ENCODE measurements at places on chromosomes 2 and 18. TPM values are rescaled to one million over a fixed set of nuclear protein-coding genes. Genes with fewer than 3 reads are reported as not detected.

- DNase-seq: no peak
Measured at GRCh38 chr2:8623958-8624591, 57.8 kb upstream of the ID2 start.

DNA sequence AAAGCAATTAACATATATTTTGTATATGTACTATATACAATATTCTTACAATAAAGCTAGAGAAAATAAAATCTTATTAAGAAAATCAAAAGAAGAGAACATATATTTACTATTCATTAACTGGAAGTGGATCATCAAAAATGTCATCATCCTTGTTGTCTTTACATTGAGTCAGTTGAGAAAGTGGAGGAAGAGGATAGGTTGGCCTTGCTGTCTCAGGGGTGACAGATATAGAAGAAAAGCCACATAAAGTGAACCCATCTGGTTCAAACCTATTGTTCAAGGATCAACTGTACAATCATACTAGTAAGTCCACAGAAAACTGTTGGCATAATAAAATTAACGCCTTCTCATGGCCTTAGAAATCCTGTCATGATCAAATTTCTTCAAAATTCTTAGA lies 26.6 kb downstream of the SESTD1 start:
- no peak for DNase-seq

DNA sequence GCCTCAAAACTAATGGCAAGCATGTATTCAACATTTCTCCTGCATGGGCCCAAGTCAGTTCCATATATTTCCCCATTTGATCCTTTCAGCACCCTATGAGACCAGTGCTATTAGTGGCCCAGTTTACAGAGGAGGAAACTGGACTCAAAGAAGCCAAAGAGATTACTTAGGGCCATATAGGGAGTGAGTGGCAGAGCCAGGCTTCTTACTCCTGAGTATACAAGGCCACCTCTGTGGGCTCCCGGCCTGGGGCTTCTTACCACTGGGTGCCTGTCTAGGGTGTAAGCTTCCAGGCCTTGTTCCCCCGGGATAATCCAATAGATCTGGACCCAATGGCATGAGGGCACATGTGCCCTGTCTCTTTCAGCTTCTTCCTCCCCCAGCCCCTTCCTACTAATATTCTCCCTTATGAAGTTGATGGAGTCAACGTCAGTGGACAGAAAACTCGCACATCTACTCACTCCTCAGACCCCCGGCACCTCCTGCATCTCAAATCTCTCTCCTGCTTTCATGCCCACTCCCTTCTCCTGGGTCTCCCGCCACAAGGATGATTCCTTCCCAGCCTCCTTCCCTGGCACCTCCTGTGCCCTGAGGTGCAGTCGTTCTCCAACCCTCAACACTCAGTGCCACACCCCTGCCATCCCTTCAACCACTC lies 222.6 kb downstream of the ANAPC1 start:
- DNase-seq: no peak

- DNase-seq: no peak
Measured at GRCh38 chr2:237159006-237159911, 73.6 kb downstream of the COPS8 start.

DNA sequence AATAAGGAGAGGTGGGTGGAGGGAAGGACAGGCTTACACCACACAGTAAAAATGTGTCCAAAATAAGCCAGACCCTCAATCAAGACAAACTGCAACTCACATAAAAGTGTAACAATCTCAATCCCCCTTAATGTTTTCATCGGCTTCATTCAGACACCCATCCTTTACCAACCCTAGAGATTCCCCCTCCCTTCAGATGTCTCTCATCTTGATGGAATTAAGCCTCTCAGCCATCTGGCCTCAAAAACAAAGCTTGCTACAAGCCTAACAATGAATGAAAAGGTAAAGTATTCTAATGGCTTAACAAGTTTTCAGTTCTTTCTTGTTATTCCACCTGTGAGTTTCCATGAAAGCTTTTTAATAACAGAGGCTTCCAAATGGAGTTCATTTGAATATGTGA lies 5.2 kb downstream of the RTTN start:
- DNase-seq: no peak

DNA sequence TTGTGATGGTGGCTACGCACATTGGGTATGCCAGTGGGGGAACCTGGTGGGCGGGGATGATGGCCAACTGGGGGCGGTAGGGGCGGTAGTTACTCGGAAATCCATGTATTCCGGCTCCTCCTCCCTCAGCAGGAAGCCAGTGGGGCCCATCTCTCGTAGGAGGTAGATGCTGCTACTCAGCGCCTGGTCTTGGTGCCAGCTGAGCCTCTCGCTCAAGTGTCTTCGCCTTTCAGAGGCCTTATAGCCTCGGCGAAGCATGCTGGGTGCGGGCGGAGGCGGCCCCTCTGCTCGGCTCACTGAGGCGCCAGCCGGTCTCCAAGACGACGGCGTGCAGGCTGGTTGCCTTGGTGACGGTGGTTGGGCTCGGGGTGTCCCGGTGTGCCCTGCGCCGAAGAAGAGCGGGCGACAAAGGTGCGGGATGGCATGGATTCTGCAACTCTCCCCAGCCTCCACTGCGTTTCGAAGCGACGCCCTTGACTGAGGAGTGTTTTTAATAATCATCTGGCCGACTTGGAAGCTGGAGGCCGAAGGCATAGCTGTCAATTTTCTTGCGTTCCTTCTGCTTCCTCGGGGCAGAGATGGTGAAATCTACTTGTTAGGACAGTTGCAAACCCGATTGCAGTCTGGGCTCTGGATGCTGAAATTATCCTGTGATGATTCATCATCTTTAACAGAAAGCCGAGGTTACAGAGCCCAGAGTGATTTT lies at the start of gene ZSWIM2:
ZSWIM2 (minus strand) TSS at position 298 of the 706 bp plus-strand sequence; CDS start at position 258, 40 bp downstream.
- peak; percentile 19 for DNase-seq

DNA sequence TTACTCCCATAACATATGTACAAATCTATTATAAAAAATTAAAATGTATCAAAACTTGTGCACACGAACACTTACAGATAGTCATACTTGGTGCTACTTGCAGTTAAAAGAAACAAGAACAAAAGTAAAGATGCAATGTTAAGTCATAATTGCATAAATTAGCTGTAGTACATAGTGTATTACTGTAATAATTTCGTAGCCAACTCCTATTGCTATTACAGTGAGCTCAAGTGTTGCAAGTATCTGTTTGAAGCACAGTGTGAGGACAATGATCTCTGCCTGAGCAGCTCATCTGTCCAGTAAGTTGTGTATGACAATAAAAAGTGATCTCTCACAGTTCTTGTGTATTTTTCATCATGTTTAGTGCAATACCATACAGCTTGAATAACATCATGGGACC lies 7.5 kb upstream of the SERPINB13 start:
- DNase-seq: no peak

DNA sequence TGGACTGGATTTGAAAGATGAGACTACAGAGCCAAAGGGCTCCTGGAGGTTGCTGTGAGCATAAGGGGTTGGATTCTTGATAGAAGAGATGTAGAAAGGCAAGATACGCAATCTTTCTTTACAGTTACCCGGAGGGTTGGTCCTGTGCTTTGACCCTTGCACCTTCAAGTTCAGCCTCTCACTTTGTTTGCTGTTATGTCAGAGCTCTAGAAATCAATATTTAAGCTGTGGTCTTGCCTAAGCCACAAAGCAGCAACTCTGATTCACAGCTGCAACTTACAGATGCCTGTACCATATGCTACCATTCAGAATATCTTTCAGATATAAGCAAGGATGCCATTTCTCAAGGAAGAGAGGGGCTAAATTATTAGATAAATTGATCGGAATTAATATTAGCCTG lies 943.1 kb upstream of the LRRTM1 start:
- no peak for DNase-seq

GRCh38 chr2:29249666-29250253 lies 134.5 kb downstream of the CLIP4 start:
- no peak for DNase-seq

DNA sequence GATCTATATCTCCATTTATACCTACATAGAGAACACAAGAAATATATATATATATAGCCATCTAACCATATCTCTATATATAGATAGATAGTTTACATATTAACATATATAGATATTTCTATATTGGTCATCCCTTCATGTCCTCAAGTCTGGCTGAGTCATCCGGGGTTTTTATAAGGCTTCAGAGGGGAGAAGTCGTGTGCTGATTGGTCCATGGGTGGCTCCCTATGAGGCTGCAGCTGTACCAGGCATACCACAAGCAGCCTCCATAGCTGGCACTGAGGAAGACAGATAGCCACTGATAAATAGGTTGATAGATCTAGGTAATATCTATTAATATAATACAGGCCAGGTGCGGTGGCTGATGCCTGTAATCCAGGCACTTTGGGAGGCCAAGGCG lies 618.3 kb upstream of the SETBP1 start:
- DNase-seq: no peak

- no peak for DNase-seq
Measured at GRCh38 chr2:38218591-38218991, 142.6 kb upstream of the CYP1B1 start.

- DNase-seq: no peak
Measured at GRCh38 chr2:223314811-223315210, 262.8 kb downstream of the KCNE4 start.

DNA sequence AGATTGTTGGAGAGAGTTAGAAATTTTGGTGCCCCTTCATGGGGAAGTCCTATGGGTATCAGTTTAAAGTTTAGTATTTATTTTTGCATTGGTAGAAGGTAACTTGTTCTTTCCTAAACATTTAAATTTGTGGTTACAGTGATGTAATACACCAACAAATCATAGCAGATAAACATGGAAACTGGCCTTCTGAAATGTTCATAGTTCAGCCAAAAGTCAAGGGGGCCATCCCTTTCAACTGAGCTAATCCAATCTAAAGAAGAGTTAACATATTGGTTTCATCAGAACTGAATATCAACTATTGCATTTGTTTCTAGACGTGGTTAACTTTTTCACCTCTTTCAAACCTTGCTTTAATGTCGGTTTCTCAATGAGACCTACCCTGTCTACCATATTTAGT lies 46.3 kb downstream of the PPP1R1C start:
- no peak for DNase-seq

DNA sequence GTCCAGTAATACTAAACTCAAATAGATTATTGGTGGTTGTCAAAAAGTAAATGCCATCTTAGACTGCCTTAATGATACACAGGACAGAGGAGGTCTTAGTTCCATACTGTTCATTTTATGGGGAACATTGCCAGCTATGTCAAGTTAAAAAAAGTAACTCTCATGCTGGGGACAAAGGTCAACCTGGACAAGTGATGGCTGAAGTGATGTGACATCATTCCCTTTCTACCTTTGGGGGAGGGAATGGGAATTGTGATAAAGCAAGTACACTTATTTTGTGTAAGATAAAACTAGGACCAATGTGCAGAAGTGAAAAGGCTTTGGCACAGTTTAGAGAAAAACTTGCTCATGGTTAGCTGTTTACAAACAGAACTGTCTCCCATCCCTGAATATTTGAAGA lies 24.0 kb upstream of the SNORC start:
- no peak for DNase-seq

DNA sequence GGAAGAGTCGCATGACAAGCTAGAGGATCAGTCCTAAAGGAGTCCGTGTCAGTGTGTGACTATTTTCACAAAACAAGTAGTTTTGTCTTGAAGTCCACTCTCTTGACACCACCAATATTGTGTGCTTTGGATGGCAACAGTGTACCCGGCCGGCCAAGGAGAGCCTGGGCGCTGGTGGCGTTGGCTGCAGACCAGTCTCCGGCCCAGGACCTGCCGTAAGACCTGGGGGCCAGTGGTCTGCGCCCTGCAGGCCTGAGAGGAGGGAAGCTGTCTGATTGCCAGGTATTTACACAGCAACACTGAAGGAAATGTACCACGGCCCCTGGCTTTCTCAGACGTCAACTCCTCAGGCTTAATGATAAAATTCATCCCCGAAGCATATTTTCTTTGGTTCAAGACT lies 472.4 kb upstream of the SALL3 start:
- DNase-seq: no peak

GRCh38 chr18:25075331-25075730 lies 276.6 kb downstream of the ZNF521 start:
- no peak for DNase-seq

DNA sequence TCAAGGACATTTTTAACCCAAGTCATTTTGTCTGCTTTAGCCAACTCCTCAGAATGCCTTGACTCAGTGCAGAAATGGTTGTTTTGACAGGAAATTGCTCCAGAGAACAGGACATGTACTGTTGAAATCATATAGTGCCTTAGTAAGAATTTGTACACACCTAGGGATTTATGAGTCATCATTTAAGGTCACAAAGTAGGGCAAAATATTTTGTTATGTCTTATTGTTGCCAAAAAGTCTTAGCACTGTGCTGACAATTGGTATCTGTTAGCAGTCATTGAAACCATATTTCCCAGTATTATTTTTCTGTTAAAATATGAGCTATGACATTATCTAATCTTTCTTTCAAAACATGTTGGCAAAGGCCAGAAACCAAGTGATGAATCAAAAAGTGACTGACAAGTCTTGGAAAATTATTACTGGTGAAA lies 104.5 kb downstream of the OSBPL6 start:
- DNase-seq: peak; percentile 39

DNA sequence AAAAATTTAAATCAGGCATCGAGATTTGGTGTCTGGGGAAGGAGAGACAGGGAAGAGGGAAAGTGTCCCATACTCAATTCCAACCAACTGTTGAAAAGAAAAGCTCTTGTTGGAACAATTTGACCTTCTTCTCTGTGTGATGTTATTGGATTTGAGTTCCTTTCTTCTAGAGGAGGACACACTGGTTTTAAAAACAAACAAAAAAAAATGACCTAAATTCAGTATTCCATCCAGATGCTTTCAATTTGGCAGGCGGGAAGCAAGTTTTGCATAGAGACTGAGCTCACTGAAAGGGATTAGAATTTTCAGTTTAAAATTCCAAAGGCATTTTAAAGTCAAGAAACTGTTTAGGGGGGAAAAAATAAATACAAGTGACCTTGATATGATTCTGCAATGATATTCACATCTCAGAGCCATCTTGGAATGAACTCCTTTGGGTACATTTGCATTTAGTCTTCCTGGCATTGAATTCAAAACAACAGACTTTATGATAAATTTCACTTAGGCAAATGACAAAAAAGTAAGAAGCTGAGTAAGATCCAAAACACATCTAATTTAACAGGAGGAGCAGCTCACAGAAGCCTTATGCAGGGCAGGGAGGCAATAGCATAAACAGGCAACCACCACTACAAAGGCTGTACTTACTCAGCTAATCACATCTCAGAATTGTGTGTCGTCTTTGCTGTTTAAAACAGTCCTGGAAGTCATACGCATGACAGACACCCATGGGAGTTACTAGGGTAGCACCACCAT lies 126.8 kb downstream of the CDH20 start:
- DNase-seq: no peak

DNA sequence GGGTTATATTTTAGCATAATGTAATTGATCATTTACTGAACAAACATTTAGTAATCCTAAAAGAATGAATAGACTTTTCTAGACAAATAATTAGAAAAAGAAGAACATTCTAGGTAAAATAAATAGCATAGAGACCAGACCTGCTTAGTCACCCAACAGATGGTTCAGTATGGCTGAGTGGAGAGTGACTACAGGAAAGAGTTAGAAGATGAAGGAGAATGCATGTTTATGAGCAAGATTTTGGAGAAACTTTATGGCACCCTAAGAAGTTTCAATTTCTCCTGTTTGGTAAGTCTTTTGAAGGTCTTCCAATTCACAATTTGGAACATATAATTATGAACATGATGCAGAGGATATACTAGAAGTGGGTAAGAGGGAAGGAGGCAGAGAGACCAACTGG lies 32.9 kb downstream of the FAP start:
- DNase-seq: no peak

Gene CENPA
- total RNA-seq: 31.9 TPM

Gene IL36RN
- not detected for total RNA-seq

Gene ASXL2
- 18.8 TPM for total RNA-seq

Gene CERKL
- not detected for total RNA-seq

Gene CDH7
- 17.6 TPM for total RNA-seq

Gene ERBB4
- total RNA-seq: 0.32 TPM

Gene ADGRF3
- total RNA-seq: not detected

Gene CPO
- not detected for total RNA-seq

Gene RND3
- total RNA-seq: 74.9 TPM

Gene LYG2
- not detected for total RNA-seq

Gene SERPINB3
- total RNA-seq: 0.23 TPM
